ENCODE measurements at places on chromosomes 3 and 15. TPM values are rescaled to one million over a fixed set of nuclear protein-coding genes. Genes with fewer than 3 reads are reported as not detected.

IMPG2 gene
- 1.2 TPM for total RNA-seq

AP3B2 gene
- 0.11 TPM for total RNA-seq

GLDN gene
- not detected for total RNA-seq

NR2E3 gene
- total RNA-seq = 1.6 TPM

Data from placental epithelial cell (primary cell).